ELR (cell line): ENCODE measurements at places on chromosomes 6 and 20.

GRCh38 chr6:136129365-136129764, 120.7 kb downstream of the MTFR2 start:
- DNase-seq: no peak

DNA sequence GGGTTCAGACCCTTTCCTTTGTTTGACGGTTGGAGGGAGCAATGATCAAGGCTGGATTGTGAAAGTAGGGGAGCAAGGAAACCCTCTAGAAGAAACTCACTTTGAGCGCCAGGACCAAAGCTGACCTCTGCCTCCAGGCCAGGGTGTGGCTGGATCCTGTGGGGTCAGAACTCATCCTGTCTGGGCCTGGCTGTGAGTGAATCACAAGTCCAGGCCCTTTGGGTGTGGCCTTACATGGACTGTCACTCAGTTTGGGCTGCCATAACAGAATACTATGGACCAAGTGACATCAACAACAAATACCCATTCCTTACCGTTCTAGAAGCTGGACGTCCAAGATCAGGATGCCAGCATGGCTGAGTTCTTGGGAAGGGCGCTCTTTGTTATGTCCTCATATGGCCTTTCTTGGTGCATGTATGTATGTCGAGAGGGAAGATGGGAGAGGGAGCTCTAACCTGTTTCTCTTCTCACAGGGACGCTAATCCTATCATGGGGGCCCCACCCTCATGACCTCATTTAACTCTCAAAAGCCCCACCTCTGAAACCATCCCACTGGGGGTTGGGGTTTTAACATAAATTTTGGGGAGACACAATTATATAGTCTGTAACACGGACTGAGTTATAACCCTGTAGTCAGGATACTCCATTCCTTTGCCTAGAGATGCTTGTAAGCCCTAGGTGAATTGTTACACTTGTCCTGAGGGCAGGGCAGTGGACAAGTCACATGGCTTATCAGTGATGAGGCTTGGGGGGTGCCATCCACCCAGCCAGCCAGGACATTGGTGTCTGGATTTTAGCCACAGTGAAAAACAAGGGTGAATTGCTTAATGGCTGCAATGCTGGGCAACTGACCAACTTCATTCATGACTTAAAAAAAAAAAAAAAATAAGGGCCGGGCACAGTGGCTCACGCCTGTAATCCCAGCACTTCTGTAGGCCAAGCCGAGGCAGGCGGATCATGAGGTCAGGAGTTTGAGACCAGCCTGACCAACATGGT, 80.0 kb downstream of the TRMT11 start:
- DNase-seq: peak; percentile 5

DNA sequence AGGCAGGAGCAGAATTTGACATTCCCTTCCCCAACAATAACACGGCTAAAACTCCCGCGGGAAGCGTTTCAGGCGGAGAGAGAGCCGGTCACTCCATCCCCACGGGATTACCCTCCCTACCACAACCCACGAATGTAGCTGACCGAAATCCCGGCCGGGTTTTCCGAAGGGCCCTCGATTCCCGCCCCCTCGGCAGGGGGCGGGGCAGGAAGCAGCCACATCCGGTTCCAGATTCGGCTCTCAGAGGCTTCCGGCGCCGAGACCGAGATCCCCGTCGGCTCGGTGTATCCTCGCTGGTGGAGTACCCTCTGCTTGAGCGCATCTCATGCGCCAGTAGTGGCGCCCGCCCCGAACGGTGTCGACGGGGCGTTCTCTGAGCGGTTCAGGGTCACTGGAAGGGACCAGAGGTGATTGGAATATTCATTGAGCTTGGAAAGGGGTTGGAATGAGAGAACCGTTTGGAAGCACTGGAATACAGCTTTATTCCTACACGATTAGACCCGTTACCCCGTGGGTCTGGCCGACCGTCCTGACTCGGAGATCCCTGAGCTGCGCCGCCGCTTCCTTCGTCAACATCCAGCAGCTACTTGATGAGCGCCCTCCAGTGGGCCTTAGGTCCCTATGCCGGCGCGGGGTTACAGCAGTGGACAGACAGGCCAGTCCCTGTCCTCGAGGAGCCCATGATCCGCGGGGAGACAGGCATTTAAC, 649 bp upstream of the RGL2 start:
- peak; percentile 96 for DNase-seq

DNA sequence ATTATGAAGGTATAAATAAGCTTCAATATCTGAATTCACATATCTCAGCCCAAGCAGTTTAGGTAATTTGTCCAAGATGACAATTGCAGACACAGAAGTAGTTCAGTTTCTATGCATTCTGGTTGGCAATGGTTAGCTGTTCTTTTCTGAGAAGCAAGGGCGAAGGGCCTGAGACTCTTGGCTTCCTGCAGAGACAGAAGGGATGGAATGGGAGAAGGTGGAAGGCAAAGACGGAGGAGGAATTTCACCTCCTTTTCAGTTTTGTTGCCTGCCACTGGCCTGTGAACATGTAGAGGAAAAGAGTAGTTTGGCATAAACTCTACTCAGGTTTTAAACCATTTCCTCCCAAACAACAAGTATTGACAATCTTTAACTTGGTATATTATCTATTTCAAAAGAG, 180.7 kb upstream of the HS3ST5 start:
- DNase-seq: no peak

DNA sequence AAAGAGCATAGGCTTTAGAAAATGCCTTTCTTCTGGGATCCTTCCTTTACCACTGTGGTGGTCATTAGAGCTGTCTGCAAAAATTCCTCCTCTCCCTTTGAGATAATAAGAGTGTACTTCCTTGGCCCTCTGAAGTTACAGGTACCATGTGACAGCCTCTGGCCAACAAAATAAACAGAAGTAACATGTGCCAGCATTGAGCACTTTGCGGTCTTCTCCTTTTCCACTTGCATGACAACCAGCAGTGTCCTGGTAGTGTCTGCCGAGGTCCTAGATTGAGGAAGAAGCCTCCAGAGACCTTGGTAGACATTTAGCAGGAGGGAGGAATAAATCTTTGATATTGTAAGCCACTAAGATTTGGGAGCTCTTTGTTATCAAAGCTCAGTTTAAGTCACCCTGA, 87.5 kb upstream of the ARID1B start:
- DNase-seq: no peak

DNA sequence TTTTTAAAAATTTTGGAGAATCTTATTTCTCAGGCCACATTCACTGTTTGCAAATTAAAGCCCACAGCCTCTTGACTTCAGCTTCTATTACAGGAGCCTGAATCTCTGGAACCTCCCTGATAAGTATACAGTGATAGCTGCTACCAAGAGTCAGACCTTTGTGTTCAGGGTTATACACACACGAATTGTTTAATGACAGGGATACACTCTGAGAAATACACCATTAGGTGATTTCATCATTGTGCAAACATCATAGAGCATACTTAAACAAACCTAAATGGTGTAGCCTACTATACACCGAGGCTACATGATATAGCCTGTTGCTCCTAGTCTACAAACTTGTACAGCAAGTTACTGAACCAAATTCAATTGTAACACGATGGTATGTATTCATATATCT, 473.9 kb downstream of the PKHD1 start:
- DNase-seq: no peak

DNA sequence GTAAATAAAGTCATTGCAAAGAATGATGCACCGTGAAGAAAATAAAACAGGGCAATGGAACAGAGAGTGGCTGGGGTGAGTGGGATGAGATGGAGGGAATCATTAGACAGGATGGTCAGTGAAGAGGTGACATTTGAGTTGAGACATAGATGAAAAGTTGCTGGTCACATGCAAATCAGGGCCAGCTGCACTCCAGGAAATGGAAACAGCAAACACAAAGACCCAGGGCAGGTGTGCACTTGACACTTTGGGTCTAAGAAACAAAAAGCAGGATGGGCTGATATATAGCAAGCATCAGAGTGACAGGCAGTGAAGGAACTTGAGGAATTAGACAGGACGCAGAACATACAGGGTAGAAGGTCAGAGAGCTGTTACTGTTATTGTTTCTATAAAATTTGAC, 171.5 kb upstream of the RIPOR2 start:
- no peak for DNase-seq

DNA sequence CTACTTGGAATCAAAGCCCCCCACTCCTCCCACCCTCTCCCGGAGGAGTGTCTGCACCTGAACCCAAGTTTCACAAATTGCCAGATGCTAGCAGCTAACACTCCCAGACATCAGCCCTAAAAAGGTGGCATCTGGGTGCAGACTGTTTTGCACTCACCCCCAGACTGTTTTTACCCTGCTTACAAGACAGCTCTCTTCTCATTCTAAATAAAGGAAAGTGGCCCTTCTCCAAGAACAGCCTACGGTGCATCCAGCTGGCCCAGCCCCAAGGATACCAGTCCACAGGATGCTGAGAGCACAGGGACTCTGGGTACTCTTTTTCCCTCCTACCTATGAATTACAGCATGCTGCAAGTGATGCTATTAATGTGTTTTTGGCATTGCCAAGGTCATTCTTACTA, 842.0 kb upstream of the FLRT3 start:
- no peak for DNase-seq

- DNase-seq: no peak
Measured at GRCh38 chr6:28812778-28813569, 110.8 kb downstream of the TRIM27 start.
